ENCODE measurements at places on chromosomes 2 and 18. TPM values are rescaled to one million over a fixed set of nuclear protein-coding genes. Genes with fewer than 3 reads are reported as not detected.

Gene UPP2
- total RNA-seq = not detected

Gene SPATS2L
- 282 TPM for total RNA-seq

- no peak for DNase-seq
Measured at GRCh38 chr18:62106271-62106670, 80.6 kb downstream of the PIGN start.

DNA sequence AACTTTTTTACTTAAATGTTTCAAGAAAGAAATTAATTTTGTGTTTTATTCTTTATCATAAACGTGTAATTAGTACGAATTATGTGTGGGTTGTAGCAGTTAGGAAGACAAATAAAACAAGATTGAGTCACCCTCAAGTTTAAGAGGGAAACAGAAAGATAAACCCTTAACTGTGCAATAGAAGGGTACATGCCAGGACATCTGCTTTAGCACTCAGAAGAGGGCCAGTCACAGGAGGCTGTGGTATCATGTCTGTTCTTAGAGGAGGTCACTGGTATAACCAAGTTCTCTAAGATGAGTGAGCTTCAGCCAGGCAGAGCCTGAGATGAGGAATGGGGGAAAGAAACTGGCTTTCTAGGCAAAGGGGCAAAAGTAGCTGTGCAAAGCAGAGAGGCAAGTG is 42.4 kb upstream of the GRHL1 start:
- DNase-seq = no peak

DNA sequence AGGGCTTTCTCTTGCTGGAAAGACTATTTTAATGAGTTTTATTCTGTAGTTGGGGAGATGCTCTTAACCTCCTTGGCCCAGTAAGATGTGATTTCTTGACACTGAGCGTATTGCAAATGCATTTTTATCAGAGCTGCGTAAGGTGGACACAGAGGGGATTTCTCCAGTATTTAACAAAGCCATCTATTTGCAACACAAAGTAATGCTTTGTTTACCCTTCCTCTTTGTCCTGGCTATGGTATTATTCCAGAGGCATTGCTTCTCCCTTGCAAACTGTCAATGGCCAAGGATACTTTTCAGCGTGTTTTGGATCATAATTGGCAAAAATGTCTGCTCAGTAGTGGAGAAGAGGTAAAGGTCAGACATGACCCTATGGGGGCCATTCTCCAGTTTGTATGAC is 90.8 kb upstream of the PIK3C3 start:
- no peak for DNase-seq

Measured in Panc1 (cell line).